ENCODE measurements at places on chromosomes 6 and 20.

DNA sequence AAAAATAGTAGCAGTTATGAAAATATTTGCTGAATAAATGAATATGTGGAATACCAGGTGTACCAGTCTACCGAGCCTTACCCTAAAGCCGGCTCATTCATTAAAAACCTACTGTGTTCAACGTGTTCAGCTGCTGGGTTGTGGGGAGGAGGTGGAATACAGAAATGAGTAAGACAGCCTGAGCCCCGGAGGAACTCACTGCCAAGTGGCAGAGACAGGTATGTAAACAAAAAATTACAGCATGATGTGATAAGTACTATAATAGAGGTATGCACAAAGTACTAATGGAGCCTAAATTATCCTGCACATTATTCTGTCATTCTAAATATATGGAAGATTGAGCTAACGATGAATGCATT is 6.8 kb upstream of the ADTRP start:
- peak; percentile 51 for DNase-seq

DNA sequence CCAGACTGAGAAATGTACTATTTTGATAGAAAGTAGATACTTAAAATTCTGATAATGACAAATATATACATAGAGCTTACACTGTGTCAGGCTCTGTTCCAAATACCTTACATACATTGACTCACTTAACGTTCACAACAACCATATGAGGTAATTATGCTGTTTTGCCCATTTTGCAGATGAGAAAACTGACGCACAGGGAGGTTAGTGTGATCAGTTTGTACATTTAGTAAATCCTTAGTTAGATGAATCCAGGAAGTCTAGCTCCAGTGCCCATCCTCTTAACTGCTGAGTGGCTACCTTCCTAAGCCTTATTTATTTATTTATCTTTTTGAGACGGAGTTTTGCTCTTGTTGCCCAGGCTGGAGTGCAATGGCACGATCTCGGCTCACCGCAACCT is 23.3 kb upstream of the GTF3C6 start:
- no peak for DNase-seq

- no peak for DNase-seq
Measured at GRCh38 chr6:4655196-4656025, 120.8 kb upstream of the CDYL start.

DNA sequence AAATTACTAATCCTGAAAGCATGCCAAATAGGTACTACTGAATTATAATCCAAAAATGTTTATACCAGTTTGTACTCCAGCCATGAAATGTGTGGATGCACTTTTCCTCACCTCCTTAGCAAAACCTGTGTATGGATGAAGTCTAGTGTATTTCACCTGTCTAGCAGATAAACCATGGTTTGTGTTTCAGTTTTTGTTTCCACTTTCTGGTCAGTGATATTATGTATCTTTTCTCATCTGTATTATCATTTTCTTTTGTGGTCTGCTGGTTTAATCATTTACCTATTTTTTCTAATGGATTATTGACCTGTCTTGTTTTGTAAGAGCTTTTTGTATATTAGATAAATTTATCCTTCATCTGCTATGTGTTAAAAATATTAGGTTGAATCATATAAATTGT is 41.0 kb upstream of the TMEM217 start:
- DNase-seq, result no peak

DNA sequence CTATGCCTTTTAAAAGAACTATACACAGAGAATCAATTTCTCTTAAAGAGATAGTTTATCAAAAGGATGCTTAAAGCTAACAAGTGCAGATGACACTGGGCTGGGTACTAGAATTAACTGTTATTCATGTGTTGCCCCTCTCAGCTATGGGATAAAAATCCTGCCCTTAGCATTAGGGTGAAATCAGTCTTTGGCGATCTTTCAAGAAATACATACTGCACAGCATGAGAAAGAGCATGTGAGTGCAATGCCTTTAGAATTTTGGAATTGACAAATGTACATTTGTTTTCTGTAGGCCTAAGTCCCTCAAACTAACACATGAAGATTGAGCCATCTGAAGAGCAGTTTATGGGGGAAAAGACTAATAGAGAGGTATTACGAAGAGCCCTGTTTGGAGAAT is 115.4 kb downstream of the ZFP64 start:
- DNase-seq, result no peak

- no peak for DNase-seq
Measured at GRCh38 chr6:144653885-144654505, 368.9 kb downstream of the UTRN start.

DNA sequence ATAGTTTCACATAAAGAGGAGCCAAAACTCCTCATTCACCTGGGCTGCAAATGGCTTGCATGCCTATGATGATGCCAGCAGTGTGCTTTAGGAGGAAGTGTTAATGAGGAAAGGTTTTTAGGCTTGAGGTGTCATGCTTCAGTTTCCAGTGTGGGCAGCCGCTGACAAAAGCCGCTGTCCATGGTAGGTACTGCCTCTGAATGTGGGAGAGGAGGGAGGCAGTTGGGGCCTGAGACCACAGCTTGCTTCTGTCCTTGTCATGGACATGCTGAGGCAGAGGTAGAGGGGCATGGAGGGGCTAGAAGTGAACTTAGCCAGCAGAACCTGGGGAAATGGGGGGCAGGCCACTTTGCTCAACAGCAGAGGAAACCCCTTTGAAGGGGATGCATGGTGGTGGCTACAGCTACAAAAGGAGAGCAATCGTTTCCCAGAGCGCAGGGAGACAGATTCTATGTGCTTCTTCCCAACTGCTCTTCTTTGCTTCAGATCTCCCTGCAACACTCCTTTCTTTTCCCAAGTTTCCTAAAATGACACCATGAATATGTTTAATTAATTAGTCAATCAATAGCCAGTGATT is 372.1 kb upstream of the CNR1 start:
- DNase-seq, result peak; percentile 14

- no peak for DNase-seq
Measured at GRCh38 chr6:154298297-154298696, 58.3 kb downstream of the IPCEF1 start.

DNA sequence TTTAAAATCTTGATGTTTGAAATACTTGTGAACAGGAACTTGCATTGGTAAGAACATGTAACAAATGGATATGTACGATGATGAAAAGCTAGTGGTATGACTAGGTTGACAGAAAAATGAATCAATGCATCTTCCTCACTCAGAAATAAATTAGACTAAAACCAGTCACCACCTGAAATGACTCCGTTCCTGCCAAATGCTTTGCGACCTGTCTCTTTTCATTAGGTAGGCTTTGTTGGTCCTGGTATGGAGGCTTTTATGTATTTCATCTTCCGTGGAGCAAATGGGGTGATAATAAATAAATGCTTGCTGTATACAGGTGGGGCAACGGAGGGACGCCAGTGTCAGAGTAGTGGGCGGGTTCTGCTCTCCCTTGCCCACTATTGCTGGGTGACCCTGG is 17.1 kb upstream of the ULBP3 start:
- no peak for DNase-seq

GRCh38 chr6:89999154-89999553 is 104.9 kb downstream of the GJA10 start:
- peak; percentile 50 for DNase-seq

- no peak for DNase-seq
Measured at GRCh38 chr6:43858161-43859153, 88.4 kb downstream of the VEGFA start.

GRCh38 chr20:32160341-32160740 is 47.2 kb downstream of the PLAGL2 start:
- DNase-seq, result no peak

DNA sequence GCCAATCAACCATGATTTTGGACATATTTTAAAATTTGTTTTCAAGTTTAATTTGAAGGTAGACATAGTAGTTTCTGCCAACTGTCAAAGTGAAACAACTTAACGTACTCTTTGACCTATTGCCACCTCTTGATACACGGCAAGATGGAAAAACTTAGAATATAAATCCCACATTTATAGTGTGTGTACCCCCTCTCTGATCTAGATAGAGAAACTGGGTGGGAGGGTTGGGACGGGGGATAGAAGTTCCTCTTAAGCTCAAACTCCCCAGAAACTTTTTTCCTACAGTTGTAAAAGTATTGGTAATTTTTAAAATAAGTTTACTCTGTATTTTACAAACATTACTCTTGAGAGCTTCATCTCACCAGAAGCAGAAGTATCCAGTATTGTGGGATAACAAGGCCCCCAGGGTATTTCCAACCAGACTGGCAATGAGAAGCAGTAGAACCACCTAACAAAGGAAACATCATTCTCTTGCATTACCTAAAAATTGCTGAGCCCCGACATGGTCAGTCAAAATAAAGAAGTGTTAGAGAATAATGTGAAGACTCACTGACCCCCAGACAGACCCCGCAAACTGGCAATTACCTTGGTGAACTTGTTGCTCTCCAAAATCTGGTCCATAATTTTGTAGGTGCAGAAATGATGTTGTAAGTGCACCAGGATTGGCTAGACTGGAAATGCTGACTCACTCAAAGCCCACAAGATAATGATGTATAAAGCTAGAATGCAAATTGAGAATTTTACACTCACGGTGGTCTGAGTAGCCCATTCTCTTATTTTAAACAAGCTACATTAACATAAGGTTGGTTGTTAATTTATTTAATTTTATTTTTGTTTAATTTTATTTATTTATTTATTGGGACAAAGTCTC is 74.7 kb upstream of the TNFAIP3 start:
- no peak for DNase-seq

GRCh38 chr6:10136636-10137035 is 278.2 kb downstream of the TFAP2A start:
- DNase-seq, result no peak

GRCh38 chr6:411402-412145 is 20.0 kb downstream of the IRF4 start:
- no peak for DNase-seq

- no peak for DNase-seq
Measured at GRCh38 chr6:125974214-125974866, 12.0 kb upstream of the TRMT11 start.

DNA sequence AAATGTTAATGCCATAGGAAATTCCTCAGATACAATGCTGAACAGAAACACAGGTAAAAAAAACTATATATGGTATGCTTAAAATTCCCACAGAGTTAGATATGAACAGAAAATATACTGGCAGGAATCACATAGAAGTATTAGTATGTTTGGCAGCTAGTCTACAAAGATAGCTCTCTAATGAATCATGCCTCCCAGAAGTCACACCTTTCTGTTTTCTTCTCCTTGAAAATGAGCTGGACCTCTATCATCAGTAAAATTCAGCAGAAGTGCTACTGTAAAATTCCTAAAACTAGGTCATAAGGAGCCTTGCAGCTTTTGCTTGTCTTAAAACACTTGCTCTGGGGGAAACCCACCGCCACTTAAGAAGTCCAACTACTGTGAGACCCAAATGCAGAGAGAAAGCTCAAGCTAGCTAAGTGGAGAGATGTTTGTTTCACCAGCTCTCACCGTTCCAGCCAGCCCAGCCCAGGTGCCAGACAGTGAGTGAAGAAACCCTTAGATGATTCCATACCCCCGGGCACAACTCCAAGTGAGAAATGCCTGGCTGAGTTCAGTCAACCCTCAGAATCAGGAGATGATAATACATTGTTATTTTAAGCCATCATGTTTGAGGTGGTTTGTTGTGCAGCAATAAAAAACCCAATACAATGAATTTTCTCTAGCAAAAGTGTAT is 43.0 kb downstream of the TSPYL4 start:
- DNase-seq, result no peak

- peak; percentile 88 for DNase-seq
Measured at GRCh38 chr6:30647242-30648116, 546 bp downstream of the C6orf136 start.

- DNase-seq, result no peak
Measured at GRCh38 chr6:134016558-134016814, 35.9 kb downstream of the SLC2A12 start.

- DNase-seq, result no peak
Measured at GRCh38 chr20:60867589-60867988, 384.5 kb upstream of the CDH4 start.

GRCh38 chr6:158211273-158212055 is 43.3 kb downstream of the GTF2H5 start:
- peak; percentile 39 for DNase-seq

- DNase-seq, result no peak
Measured at GRCh38 chr6:41053041-41053440, at the start of gene APOBEC2. APOBEC2 (plus strand) TSS chr6:41053202; CDS start chr6:41053348, 146 bp downstream.

- DNase-seq, result no peak
Measured at GRCh38 chr6:36413489-36414480, 26.3 kb upstream of the ETV7 start.

DNA sequence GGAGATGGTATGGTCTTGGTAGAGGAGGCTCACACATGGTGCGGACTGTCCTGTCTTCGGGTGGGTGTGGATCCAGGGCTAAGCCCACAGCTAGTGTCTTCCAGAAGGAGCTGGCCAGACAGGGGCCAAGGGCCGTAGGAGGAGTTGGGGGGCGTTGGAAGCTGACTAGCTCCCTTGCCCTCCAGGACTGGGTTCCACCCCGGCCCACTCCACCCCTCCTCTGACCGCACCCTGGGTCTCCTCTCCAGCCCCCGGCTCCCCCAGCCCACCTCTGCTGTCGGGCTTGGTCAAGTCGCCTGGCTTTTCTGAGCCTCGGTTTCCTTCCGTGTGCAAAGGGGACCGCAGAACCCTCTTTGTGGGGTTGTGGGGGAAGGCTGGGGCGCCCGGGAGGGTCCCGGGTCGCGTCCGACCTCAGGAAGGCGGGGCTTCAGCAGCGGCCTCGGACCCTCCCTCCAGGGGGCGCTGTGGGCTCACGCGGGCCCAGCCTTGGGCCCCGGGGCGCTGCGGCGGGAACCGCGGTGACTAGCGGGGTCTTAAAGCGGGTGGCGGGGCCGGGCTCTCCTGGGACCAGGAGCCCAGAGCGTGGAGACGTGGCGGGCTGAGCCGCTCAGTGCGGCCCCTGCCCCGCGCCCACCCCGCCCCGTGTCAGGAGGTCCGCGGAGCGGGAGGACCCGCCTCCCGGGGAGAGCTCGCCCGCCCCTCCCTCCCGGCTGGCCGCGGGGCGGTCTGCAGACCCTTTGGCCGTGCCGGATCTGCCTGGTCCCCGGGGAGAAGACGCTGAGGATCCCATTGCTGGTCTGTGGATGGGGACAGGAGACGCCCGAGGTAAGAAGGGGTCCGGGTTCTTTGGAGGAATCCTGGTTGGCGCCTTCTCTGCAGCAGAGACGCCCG is 5.4 kb downstream of the NPBWR2 start:
- peak; percentile 78 for DNase-seq

DNA sequence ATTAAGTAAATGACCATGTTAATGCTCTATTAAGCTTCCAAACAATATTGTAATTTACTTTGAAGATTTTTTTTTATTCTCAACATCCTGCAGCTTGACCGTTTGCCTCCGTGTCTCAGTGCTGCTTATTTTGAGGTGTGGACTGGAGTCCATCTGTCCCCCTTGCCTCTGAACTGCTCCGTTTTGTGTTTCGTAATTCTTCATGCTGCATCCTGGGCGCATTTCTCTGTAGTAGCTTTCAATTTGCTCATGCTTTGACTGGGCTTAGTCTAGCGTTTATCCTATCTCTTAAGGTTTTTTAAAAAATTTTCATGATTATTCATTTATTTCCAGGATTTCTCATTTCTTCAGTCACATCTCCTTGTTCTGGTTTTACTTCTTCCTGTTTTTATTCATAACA is 37.8 kb downstream of the PTPN1 start:
- DNase-seq, result no peak

GRCh38 chr6:152099446-152100182 is 292.1 kb downstream of the ESR1 start:
- DNase-seq, result no peak
